ENCODE measurements at places on chromosomes 1 and 21. TPM values are rescaled to one million over a fixed set of nuclear protein-coding genes. Genes with fewer than 3 reads are reported as not detected.

Gene LIPI
- not detected for total RNA-seq

Gene ZBTB8A
- 21.4 TPM for total RNA-seq

Gene KCNJ10
- total RNA-seq: 0.35 TPM

Gene FCRL6
- total RNA-seq: not detected

Gene KRTAP11-1
- not detected for total RNA-seq

Gene PTTG1IP
- 168 TPM for total RNA-seq

Gene MTARC1
- 75.4 TPM for total RNA-seq

Gene LCE4A
- not detected for total RNA-seq

Gene ELAPOR1
- total RNA-seq: 0.48 TPM

DNA sequence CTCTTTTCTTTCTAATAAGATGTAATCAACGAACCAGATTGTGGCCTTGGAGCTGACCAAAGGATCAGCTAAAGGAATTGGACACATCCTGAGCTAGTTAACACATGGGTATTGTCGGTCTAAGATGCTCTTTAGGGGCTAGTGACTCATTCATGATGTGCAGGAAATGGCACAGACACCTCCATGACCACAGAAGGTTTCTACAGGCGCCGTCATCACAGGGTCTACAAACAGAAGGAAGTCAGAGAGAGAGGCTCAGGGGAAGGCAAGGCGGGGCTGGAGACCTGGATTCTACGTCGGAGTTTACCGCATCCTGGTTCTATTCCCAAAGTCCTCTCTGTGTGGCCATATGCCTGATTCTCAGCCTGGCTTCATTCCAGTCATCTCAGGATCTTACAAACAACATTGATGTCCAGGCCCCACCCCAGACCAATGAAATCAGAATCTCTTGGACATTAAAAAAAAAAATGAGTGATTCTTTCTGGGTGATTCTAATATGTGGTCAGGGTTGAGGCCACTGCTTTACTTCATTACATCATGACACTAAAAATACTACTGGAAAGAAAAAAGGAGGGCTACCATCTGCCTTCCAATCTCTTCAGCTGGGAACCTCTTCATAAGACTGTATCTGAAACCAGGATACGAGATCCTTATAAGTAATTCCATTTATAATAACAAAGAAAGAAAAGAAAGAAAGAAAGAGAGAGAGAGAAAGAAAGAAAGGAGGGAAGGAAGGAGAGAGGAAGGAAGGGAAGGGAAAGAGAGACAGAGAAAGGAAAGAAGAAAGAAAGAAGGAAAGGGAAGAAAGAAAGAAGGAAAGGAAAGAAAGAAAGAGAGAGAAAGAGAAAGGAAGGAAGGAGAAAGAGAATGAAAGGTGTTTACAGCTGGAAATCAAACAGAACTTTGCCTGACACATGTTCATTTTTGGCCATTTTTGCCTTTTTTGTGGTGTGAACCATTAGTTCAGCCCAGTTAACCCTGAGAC, 11.6 kb upstream of the KCNJ15 start:
- H3K4me1 ChIP-seq: no peaks in the 10 kb centered on the region
- no peaks in the 10 kb centered on the region for H3K36me3 ChIP-seq
- no peak overlapping the region for H3K27ac ChIP-seq
- no peak overlapping the region for H3K4me3 ChIP-seq

DNA sequence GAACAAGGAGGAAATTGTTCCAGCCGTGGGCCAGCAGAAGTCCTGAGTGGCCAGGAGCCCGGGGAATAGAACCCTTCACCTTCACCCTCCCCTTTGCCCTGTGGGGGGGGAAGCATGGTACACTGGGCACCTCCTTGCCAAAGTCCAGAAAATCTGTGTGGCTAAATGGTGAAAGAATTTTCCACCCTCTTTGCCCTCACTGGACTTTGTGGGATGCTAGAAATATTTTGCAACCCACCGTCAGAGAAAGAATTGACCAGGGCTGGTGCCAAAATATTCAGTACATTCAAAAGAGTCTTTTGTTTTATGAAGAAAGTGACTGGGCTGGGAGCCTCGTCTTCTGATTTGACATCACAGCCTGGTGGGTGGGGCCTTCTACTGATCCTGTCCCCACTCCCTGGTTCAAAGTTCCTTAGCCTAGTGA, 14.6 kb downstream of the NFASC start:
- H3K36me3 ChIP-seq: no peaks in the 10 kb centered on the region
- no peak for DNase-seq
- no peaks in the 10 kb centered on the region for H3K27me3 ChIP-seq
- peaks cover 3% of the 10 kb centered on the region for H3K4me1 ChIP-seq
- no peak overlapping the region for H3K27ac ChIP-seq

GRCh38 chr1:241271427-241271826, 85.6 kb downstream of the RGS7 start:
- no peak for DNase-seq
- H3K36me3 ChIP-seq: no peaks in the 10 kb centered on the region
- no peak overlapping the region for H3K4me3 ChIP-seq
- no peak overlapping the region for H3K27ac ChIP-seq

DNA sequence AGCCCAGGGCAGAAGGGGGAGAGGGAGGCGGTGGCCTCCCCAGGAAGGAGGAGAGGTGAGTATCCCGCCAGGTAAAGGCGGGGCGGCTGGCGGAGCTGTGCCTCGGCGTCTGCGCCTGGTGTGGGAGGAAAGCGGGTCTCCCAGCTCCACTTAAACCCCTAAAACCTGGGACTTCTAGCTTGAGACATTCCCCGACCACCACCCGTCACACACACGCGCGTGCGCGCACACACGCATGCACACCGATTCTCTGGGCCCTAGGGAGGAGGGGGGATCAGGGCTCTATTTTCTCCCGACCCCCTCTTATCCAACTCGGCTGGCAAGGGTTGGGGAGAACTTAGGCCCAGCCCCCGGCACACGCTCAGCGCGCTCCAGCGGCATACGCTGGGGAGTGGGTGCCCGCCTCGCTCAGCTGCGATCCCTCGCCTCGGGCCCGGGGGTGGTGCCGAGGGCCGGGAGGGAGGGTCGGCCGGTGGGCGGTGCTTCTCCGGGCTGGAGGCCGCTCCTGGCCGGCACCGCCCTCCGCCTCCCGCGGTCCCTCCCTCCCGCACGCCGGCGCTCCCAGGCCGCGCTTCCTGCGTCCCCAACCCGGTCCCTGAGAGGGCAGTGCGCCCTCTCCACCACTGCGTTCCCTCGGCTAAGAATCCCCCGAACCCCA, at the start of gene TMEM51:
Gene TMEM51 (plus strand): TSS at position 564 of the 658 bp plus-strand sequence. CDS start 61,341 bp downstream, outside the sequence.
- no peak within 1 kb of the TSS for H3K27ac ChIP-seq
- no peaks in the 10 kb centered on the region for H3K36me3 ChIP-seq
- peak within 1 kb of the TSS; percentile 89 for H3K4me3 ChIP-seq
- peak; percentile 93 for DNase-seq

- H3K4me3 ChIP-seq: no peak overlapping the region
- no peak for DNase-seq
- peaks cover 11% of the 10 kb centered on the region for H3K4me1 ChIP-seq
- peaks cover 14% of the 10 kb centered on the region for H3K27me3 ChIP-seq
These were observed 195.2 kb downstream of the S1PR1 start for GRCh38 chr1:101431956-101432510.

GRCh38 chr1:230696722-230697437, 17.0 kb downstream of the AGT start:
- H3K4me3 ChIP-seq: no peak overlapping the region
- no peak overlapping the region for H3K27ac ChIP-seq
- peaks cover 12% of the 10 kb centered on the region for H3K36me3 ChIP-seq

- H3K27me3 ChIP-seq: no peaks in the 10 kb centered on the region
- no peak for DNase-seq
- no peak overlapping the region for H3K27ac ChIP-seq
- no peaks in the 10 kb centered on the region for H3K4me1 ChIP-seq
- H3K36me3 ChIP-seq: peaks cover 20% of the 10 kb centered on the region
- no peak overlapping the region for H3K4me3 ChIP-seq
These were observed 13.8 kb downstream of the VASH2 start for GRCh38 chr1:212964102-212964501.

GRCh38 chr1:114353262-114353661, 157.7 kb downstream of the TRIM33 start:
- H3K27ac ChIP-seq: no peak overlapping the region
- peak; percentile 60 for DNase-seq
- no peaks in the 10 kb centered on the region for H3K36me3 ChIP-seq
- H3K27me3 ChIP-seq: peaks cover under 1% of the 10 kb centered on the region

GRCh38 chr1:41347276-41347675, 14.0 kb upstream of the FOXO6 start:
- peaks cover 8% of the 10 kb centered on the region for H3K4me1 ChIP-seq
- no peaks in the 10 kb centered on the region for H3K36me3 ChIP-seq
- peak; percentile 26 for DNase-seq
- no peaks in the 10 kb centered on the region for H3K27me3 ChIP-seq
- H3K4me3 ChIP-seq: no peak overlapping the region
- H3K27ac ChIP-seq: no peak overlapping the region

All from endodermal cell (in vitro differentiated cells).